ENCODE measurements at places on chromosomes 4 and X. TPM values are rescaled to one million over a fixed set of nuclear protein-coding genes. Genes with fewer than 3 reads are reported as not detected.

Gene PARM1
- total RNA-seq: 63.6 TPM

Gene SHROOM4
- 3.7 TPM for total RNA-seq

Gene EPGN
- 0.27 TPM for total RNA-seq

Gene AKAP4
- total RNA-seq: not detected

Gene TMEM271
- total RNA-seq: 4.4 TPM

Gene SPATA4
- total RNA-seq: 0.09 TPM

Gene TLR8
- total RNA-seq: 0.27 TPM

All from cerebellum (tissue), 4 donors.